ENCODE measurements at places on chromosomes 3 and 15.

- no peak for DNase-seq
These were observed 48.3 kb downstream of the SERPINI1 start for GRCh38 chr3:167783781-167784180.

GRCh38 chr3:100299016-100299415, 35.5 kb upstream of the NIT2 start:
- no peak for DNase-seq

- no peak for DNase-seq
These were observed 161.9 kb downstream of the PLCL2 start for GRCh38 chr3:17046623-17047022.

DNA sequence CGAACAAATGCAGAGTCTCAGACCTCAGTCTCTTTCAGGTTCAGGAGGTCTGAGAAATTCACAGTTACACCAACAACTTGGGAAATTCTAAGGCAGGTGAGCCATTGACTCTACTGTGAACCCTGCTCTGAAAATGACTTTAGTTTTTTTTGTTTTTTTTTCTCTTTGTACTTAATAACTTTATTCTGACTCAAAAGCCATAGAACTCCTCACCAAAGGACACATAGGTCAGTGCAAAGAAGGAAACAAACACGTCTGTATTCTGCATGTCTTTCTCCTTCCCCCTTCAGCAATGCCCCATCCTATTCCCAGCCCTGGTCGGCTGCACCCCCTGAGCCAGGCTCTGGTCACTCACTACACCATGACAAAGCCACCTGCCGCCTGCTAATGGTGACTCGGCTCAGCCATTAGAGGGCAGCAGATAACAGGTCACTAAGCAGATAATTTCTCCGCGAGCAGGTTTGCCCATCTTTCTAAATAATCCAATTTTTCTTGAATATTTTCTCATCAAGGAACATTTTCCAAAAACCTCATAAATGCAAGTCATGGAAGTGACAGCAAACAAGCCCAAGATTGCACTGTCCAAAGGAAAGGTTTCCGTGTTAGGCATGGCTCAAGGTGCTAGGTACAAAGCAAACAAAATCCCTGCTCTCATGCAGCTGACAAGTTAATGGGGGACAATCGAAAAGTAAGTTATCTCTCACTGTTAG, 37.7 kb downstream of the TM4SF4 start:
- DNase-seq, result no peak

DNA sequence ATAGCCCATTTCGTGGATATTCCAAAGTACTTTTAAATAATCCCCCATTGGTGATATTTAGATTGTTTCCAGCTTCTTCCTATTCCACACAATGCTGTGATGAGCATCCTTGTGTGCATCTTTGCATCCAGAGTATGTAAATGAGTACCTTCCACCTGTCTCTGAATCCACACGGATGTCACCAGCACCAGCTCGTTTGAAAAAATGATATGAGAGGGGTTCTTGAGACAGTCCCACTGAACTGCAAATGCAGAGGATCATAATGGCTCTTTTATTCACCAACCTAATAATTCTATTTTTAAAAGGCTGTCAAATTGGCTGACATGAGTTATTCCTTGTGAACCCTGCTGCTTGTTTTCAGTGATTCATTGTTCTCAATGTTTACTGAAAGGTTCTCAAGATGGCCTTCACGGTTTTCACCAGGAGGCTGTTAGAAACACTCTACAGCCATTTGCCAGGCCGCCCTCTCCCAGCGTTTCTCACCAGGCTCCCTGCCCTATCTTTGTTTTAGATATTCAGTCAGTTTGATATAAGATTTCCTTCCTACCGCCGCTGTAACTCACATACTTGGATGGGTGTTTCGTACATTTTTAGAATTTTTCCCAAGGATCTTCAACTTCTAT, 96.7 kb upstream of the PTPRG start:
- no peak for DNase-seq
